ENCODE measurements at places on chromosomes 5 and 9. TPM values are rescaled to one million over a fixed set of nuclear protein-coding genes. Genes with fewer than 3 reads are reported as not detected.

Gene ASTN2
- total RNA-seq = 4.4 TPM

DNA sequence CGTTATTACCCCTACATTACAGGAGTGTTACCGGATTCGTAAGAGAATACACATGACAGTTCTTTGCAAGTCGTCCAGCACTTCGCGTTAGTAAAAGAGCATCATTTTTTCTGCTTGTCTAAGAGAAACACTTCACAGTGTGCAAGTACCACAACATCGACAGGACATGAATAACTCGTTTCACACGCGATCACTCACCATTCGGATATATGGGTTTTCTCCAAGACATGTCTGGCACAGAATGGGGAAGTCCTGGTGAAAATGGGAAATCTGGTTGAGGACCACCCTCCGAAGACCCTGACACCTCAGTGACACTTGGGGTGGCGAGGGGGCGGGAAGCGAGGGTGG lies 642 bp downstream of the RBM22 start:
- DNase-seq = no peak
- no peaks in the 10 kb centered on the region for H3K27me3 ChIP-seq
- no peaks in the 10 kb centered on the region for H3K36me3 ChIP-seq
- H3K27ac ChIP-seq = peak overlapping the region; percentile 98

Gene LMX1B
- not detected for total RNA-seq

GRCh38 chr9:110241858-110242321 lies 14.4 kb downstream of the TXN start:
- no peaks in the 10 kb centered on the region for H3K36me3 ChIP-seq
- no peak overlapping the region for H3K4me3 ChIP-seq
- H3K4me1 ChIP-seq = no peaks in the 10 kb centered on the region
- H3K27ac ChIP-seq = no peak overlapping the region

GRCh38 chr5:102603670-102604069 lies 104.9 kb upstream of the SLCO6A1 start:
- no peaks in the 10 kb centered on the region for H3K27me3 ChIP-seq
- no peak for DNase-seq
- no peak overlapping the region for H3K4me3 ChIP-seq
- H3K36me3 ChIP-seq = no peaks in the 10 kb centered on the region
- H3K4me1 ChIP-seq = no peaks in the 10 kb centered on the region

- H3K27ac ChIP-seq = no peak overlapping the region
- DNase-seq = no peak
- no peak overlapping the region for H3K4me3 ChIP-seq
- peaks cover 4% of the 10 kb centered on the region for H3K4me1 ChIP-seq
Measured at GRCh38 chr5:124519396-124519795, 227.0 kb downstream of the ZNF608 start.

- H3K4me3 ChIP-seq = no peak overlapping the region
- no peak overlapping the region for H3K27ac ChIP-seq
- H3K27me3 ChIP-seq = no peaks in the 10 kb centered on the region
- no peaks in the 10 kb centered on the region for H3K4me1 ChIP-seq
- DNase-seq = no peak
- no peaks in the 10 kb centered on the region for H3K36me3 ChIP-seq
Measured at GRCh38 chr9:2469681-2470221, 151.8 kb upstream of the VLDLR start.

DNA sequence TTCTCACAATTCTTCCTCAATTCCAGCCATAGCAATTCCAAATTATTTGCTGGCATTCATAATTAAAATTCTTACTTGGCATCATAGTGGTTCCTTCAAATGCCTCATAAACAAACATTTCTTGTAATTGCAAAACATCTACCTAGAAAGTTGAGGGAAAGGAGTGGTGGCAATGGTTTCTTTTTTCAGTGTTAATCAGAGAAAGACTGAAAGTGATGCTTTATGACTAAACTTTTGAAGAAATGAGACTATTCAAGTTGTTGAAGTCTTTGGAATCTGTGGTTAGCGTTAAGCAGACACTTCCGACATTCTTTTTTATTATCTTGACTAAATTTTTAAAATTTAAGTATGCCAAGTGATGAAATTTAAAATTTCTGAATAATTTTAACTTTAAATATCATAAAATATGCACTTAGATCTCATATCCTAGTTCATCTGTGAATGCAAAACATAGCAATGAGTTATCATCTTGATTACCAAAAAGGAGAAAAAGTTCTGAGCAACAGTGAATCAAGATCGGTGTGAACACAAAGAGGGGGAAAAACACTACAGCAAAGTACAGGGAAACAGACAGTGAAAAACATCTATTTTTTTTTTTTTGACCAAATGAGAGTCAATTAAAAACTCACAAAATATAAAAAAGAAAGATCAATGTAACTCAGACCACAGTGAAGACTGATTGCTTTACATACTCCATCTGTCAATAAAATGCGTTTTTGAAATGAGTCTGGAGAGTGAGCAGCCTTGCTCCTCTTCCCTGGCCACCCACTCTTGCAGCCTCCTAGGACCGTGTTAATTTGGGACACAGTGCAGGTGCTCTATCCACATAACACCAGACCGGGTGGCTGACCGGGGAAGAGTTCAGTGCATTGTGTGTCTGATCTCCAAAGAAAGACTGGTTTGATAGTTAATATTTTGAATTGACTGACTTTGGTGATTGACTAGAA lies 20.6 kb upstream of the IL7R start:
- H3K36me3 ChIP-seq = no peaks in the 10 kb centered on the region
- H3K4me1 ChIP-seq = no peaks in the 10 kb centered on the region

GRCh38 chr5:134001938-134002731 lies 2.6 kb downstream of the VDAC1 start:
- peak overlapping the region; percentile 97 for H3K27ac ChIP-seq
- peaks cover 69% of the 10 kb centered on the region for H3K4me1 ChIP-seq
- H3K36me3 ChIP-seq = no peaks in the 10 kb centered on the region
- no peaks in the 10 kb centered on the region for H3K27me3 ChIP-seq
- H3K4me3 ChIP-seq = no peak overlapping the region

Gene NEURL1B
- 30.9 TPM for total RNA-seq

DNA sequence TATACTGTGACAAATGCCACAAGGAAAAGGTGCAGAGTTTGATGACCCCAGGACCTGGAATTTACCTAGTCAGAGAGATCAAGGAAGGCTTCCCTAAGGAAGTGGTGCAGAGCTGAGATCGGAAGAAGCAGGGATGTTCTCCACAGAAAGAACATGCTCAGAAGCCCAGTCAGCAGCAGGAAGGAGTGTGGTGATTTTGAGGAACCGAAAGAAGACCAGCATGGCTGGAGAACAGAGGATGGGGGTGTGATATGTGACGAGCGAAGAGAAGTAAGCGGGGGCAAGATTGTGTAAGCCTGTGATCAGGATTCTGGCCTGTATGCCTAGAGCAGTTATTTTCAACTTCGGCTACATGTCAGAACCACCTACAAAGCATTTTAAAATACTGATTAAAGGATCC lies 18.7 kb upstream of the PIK3R1 start:
- no peaks in the 10 kb centered on the region for H3K4me1 ChIP-seq
- no peak overlapping the region for H3K4me3 ChIP-seq
- no peak overlapping the region for H3K27ac ChIP-seq
- DNase-seq = no peak

DNA sequence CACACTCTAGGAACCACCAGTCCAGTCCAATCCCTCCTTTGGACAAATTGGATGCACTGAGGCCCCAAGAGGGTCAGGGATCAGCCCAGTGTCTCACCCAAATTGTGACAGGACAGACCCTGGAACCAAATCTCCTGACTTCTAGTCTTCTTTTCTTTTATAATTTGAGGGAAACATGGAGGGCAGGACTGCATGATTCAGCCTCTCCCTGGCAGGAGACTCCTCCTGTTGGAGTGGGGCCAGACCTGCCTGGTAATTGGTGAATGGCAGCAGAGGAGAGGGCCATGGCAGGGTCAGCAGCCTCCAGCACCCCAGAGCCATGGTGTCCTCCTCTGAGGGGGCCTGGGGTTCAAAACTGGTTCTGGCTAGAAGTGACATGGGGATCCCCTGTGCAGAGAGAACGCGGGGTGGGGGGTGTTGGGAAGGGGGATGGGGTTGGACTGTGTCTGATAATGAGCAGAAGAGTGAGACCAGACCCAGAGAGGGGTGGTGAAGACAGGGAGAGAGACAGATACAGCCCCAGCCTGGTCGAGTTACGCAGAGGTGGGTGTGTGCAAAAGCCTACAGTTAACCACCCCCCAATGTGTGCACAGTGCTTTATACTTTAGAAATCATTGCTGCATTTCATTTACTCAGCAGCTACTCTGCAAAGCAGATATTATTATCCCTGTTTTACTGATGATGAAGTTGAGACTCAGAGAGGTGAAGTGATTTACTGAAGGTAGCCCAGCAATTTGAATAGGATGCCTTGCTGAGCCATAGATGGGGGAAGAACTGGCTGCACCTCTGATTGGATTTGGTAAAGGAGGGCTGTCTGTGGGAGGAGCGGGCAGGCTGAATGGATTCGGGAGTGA lies 3.8 kb upstream of the SYNPO start:
- H3K4me1 ChIP-seq = peaks cover 72% of the 10 kb centered on the region
- no peak overlapping the region for H3K4me3 ChIP-seq

DNA sequence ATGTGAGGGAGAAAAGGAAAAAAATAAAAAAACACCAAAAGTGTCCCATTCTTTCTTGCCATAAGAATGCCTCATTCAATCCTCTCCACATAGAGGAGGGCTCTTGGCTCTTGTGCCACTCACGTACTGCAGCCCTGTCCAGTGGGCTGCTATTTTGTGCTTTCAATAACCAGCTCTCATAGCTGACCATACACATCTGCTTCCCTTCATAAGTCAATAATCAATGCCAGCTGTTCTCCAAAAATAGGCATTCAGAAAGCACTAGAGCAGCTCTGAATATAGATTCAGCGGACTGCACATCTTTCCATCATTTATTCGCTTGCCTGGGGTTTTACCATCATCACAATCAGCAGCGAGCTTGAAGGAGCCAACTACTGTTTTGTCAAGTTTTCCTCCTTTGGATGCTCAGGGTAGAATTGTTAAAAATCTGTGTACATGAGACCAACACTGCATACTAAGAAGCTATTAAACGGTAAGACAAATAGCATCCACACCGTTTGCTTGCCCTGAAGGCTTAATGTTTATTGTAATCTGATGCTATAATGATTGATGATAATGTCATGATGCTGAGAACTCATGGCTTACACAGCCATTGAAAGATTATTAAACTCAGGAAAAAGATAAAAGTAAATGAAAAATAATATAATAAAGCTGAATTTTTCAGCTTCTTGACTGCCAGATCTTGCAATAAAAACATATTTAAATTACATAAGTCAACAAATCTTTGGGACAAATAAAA lies 80.0 kb downstream of the OXCT1 start:
- no peaks in the 10 kb centered on the region for H3K36me3 ChIP-seq
- peaks cover 30% of the 10 kb centered on the region for H3K4me1 ChIP-seq
- no peak overlapping the region for H3K4me3 ChIP-seq
- no peaks in the 10 kb centered on the region for H3K27me3 ChIP-seq
- DNase-seq = no peak

DNA sequence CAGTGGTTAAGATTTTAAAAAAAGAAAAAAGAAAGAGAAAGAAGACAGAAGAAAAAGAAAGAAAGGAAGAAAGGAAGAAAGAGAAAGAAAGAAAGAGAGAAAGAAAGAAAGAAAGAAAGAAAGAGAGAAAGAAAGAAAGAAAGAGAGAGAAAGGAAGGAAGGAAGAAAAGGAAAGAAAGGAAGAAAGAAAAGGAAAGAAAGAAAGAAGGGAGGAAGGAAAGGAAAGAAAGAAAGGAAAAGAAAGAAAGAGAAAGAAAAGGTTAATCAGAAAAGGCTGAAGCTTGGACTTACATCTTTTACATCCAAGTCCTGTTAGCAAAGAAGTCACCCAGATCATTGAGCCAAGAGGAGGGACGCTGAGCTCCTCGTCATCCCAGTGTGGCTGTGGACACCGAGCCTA lies 70.0 kb downstream of the IRX2 start:
- no peak for DNase-seq
- no peaks in the 10 kb centered on the region for H3K36me3 ChIP-seq
- H3K4me1 ChIP-seq = no peaks in the 10 kb centered on the region
- no peaks in the 10 kb centered on the region for H3K27me3 ChIP-seq

Gene HIGD2A
- total RNA-seq = 124 TPM
